ENCODE measurements at places on chromosomes 2 and 18.

DNA sequence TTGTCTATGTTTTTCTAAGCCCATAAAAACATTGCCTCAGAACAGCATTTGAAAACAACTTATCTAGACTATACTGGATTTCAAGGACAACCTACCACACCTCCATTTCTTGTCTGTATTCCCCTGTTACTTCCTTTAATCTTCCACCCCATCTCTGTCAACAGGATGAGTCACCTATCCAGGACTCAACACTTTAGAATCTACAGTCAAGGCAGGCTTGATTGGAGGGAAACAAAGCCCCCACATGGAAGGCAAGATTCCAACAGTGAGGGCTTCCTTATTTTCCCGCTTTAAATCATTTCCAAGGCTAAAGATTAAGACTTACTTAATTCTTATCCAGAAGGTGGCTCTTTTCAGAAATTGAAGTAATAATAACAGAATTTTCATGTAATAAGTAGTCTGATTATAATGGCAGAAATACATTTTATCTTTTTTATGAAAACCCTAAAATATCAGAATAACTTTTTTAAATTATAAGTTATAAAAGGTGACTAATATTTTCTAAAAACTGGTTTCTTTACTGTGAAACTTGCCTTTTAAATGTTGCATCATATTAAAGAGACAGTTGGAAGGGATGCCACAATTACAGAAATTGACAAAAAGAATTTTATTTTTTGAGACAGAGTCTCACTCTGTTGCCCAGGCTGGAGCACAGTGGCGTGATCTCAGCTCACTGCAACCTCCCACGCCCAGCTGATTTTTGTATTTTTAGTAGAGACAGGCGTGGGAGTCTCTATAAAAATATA, 138.7 kb upstream of the CCDC150 start:
- DNase-seq, result no peak

DNA sequence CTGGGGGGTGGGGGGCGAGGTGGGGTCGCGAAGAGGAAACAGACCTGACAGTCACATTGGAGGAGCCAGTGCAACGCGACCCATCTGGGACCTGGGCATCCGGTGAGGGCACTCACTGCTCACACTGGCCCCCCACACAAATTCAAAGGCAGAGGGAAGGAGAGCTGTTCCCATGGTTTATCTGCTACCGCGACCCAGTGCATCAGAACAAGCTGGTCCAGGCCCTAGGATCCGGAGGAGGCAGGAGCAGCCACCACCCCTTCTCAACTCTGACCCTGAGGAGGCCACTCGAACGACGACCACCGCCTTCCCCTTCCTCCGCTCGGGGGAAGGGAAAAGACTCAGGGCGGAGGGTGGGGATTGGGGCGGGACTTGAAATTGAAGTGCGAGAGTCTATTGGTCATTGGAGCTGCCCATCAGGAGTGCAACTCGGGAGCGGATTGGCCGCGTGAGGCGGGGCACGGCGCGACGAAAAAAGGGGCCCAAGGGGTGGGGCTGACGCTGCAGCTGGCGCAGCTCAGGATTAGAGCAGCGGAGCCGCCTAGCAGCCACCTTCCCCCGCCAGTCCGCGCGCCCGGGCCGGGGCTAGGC, at the start of gene CDK5R2:
Gene CDK5R2, plus strand, starts transcription at position 526 of the 591 bp plus-strand sequence. CDS start 155 bp downstream, outside the sequence.
- peak; percentile 51 for DNase-seq

DNA sequence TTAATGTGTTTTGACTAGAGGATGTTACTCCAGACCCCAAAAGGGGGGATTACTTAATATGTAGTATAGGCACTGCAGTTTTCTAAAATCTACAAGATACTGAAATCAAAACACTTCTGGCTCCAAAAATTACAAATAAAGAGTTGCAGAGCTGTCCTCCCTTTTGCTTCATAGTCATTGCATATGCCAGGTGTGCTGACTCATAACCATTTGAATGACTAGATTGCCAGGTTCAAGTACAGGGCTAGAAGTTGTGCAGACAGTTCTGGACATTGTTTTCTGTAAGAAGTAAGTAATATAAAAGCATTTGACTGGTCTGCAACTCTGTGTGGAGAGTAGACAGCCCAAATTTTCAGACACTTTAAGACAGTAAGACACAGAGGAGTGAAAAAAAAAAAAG, 6.7 kb downstream of the CWC22 start:
- no peak for DNase-seq

DNA sequence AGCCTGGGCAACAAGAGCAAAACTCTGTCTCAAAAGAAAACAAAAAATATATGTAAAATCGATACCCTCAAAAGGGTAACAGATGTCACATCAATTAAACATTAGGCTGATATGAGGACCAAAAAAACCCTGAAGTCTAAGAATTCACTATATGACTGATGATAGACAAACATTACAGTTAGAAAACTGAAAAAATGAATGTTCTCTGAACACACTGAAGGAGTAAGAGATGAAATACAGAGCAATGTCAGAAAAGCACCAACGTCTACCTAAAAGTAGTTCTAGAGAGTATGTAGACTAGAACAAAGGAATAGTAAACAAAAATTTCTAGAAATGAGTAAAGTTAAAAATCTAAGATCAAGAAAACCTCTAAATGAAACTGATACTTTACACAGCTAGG, 81.9 kb downstream of the SLC66A3 start:
- no peak for DNase-seq

- DNase-seq, result no peak
These were observed 1024.1 kb upstream of the KLHL29 start for GRCh38 chr2:22360735-22361374.

DNA sequence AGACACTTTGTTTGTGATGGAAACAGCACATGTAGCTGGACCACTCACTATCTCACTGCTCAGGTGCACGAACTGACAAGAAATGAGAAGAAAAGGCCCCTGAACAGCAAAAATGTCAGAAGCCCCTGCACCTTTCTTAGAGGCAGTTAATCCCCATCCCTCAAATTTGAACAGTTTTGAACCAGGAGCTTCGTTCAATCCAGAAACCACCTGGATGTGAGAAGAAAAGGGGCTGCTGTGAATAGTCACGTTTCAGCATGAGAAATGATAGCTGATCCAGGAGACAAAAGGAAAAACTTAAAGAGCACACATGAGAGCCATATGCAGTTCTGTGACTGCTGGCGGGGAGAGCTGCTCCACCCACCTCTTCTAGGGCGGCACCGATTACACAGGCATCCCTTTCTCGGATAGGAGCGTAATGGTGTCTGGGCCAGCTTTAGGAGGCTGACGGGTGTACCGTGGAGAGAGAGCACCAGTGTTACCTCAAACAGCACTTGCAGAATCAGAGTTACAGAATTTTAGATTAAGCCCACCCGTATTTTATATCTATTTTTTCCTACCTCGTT, 117.0 kb upstream of the EML6 start:
- peak; percentile 52 for DNase-seq

- peak; percentile 51 for DNase-seq
These were observed 56.0 kb downstream of the TMEM247 start for GRCh38 chr2:46535360-46535759.

- peak; percentile 82 for DNase-seq
These were observed 2.4 kb upstream of the PROC start for GRCh38 chr2:127415593-127416505.

GRCh38 chr2:150732064-150732463, 244.6 kb upstream of the RND3 start:
- DNase-seq, result no peak

- DNase-seq, result no peak
These were observed 44.2 kb upstream of the DSC1 start for GRCh38 chr18:31206787-31207381.

DNA sequence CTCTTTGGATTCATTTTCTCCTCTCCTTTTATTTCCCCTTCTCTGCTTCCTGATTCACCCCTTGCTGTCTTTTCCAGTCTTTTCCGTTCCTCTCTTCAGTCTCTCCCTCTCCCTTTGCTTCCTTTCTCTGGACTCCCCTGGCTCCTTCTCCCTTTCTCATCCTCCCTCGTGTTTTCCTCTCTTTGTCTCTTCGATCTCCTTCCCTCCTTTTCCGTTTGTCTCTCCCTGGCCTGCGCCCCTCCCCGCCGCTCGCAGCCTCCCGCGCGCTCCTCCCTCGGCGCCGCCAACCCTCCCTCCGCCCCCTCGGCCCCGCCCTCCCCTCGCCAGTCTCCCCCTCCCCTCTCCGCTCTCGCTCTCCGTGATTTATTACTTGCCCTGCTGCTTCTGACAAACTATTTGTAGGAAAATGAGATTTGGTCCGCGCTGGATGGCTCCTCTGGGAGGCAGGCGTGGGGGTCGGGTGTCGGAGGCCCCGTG, 46.0 kb upstream of the PAX8 start:
- DNase-seq, result peak; percentile 12

- no peak for DNase-seq
These were observed 27.0 kb downstream of the TFPI start for GRCh38 chr2:187527262-187527661.

DNA sequence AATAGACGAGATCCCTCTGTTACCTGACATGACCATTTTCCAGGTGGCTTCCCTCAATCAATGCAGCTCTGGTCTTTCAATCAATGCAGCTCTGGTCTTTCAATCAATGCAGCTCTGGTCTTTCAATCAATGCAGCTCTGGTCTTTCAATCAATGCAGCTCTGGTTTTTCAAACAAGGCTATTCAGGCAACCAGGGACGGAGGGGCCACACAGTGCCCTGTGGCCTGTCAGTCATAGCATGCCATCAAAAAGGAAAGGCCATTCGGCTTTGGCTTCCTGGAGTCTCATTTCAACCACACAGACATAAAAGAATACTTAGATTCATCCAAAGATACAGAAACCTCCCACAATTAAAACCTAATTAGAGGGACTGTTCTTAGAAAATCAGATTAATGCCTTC, 13.3 kb downstream of the MPP4 start:
- DNase-seq, result no peak

DNA sequence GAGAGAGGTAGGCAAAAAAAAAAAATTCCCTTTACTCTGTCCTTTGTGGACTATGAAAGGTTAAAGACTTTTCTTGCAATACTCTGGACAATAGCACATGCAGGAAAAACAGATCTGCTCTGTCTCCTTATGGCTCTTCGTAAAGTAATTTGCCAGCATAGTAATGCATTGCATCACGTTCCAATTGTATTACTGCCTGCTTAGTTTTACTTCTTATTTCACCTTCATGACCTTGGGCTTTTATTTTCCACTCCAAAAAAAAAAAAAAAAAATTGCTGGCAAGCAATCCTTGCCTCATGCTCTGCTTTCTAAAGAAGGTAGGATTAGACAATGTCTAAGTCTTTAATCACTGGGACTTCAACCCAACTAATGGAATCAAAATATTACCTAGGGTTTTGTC, 1802.7 kb downstream of the SUCLG1 start:
- DNase-seq, result no peak

- no peak for DNase-seq
These were observed 913.4 kb downstream of the CBLN2 start for GRCh38 chr18:71630696-71631095.

- DNase-seq, result no peak
These were observed 66.1 kb downstream of the EXOC6B start for GRCh38 chr2:72759755-72760154.

GRCh38 chr2:134368009-134368817, 114.3 kb downstream of the MGAT5 start:
- DNase-seq, result peak; percentile 21

GRCh38 chr18:50131591-50131990, 63.4 kb downstream of the MYO5B start:
- no peak for DNase-seq

DNA sequence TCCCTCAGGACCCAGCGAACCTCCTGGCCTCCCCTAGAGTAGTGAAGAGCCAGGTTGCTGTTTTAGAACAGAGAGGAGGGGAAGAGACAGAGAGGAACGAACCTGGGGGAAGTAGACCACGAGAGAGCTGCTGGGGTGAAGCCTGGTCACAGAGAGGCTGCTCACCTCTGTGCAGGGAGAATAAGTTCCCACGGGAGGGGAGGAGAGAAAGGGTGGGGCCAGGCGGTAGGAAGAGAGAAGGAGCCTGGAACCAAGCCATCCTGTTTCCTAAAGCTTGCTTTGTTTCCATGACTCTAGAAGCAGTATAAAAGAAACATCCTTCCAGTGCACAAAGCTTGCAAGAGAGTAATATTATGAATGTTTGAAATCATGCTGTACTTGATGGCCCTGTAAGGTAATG, 147.9 kb downstream of the MYT1L start:
- no peak for DNase-seq

- no peak for DNase-seq
These were observed 188.7 kb downstream of the MBD5 start for GRCh38 chr2:148209603-148210002.

DNA sequence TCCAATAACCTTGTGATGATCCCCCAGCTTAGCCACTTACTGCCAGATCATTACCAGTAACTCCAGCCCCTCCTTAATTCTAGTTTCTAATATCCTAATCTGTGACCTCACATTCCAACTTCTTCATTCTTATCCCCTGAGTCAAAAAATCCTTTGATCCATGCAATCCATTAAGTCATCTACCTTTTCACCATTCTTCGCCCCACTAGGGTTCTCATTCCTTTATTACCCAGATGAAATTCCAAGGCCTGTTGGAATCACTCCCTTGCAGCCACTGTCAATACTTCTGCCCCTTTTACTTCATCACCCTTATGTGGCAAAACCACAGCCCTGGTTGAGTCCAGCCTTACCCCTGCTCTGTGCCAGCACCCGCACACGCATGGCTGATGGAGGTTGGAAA, 20.3 kb upstream of the IL36G start:
- no peak for DNase-seq

DNA sequence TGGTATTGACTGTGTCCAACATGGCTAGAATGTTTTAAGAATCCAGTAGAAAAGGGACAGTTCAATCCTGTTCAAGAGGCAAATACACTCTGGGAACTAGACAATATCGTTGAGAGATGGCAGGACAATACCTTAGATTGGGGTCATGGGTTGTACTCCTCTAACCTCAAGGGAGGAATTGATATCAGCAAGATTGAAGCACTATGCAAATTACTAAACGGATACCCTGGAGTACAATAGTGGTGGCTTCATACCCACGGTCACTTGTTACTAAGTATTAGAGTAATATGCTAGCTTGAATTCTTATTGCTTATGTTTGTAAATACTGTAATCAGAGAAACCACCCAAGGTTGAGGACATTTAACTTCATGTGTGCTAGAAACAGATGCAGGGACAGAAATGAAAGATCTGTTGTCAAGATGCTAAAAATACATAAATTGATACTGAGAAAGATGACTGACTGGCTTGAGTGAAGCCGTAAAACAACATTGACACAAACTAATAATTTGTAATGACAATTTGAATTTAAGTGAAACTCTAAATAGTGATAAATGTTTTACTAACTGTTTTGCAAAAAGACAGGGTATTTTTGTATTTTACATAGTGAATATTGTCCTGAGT, 73.3 kb downstream of the KCNJ3 start:
- DNase-seq, result no peak

GRCh38 chr2:132891498-132891897, 221.5 kb upstream of the LYPD1 start:
- DNase-seq, result no peak

Data from CD4-positive, alpha-beta memory T cell (primary cell).